ENCODE measurements at places on chromosomes 7 and 10. TPM values are rescaled to one million over a fixed set of nuclear protein-coding genes. Genes with fewer than 3 reads are reported as not detected.

The SPDYE2 gene
- not detected for total RNA-seq

The UNC5B gene
- total RNA-seq: 1.7 TPM

The TRPV5 gene
- not detected for total RNA-seq

The AZGP1 gene
- not detected for total RNA-seq

The COMMD3 gene
- 73.0 TPM for total RNA-seq

The CTAGE4 gene
- total RNA-seq: not detected

The ZP3 gene
- total RNA-seq: 17.6 TPM

The TFR2 gene
- total RNA-seq: 2.1 TPM

The PDE1C gene
- 3.3 TPM for total RNA-seq

The PDSS1 gene
- total RNA-seq: 14.6 TPM

The NPC1L1 gene
- 0.06 TPM for total RNA-seq

The PDE6C gene
- total RNA-seq: not detected

The OR6V1 gene
- not detected for total RNA-seq

The FOXI2 gene
- not detected for total RNA-seq

The GATAD1 gene
- total RNA-seq: 13.6 TPM

The CPN1 gene
- 0.28 TPM for total RNA-seq

The LFNG gene
- 17.2 TPM for total RNA-seq

The CROT gene
- total RNA-seq: 6.4 TPM

The GPR37 gene
- total RNA-seq: 0.45 TPM

The NUTM2E gene
- total RNA-seq: 0.40 TPM

The TLX1 gene
- not detected for total RNA-seq

The ADCYAP1R1 gene
- total RNA-seq: not detected

The ZPBP gene
- total RNA-seq: not detected

The PNLIPRP1 gene
- total RNA-seq: not detected

The CHN2 gene
- total RNA-seq: not detected

The LBX1 gene
- total RNA-seq: not detected

The C10orf90 gene
- 2.7 TPM for total RNA-seq

The CALML3 gene
- not detected for total RNA-seq

The CTTNBP2 gene
- total RNA-seq: 0.61 TPM

The C10orf105 gene
- not detected for total RNA-seq

The NANOS1 gene
- 2.8 TPM for total RNA-seq

The CLCN1 gene
- total RNA-seq: not detected

The IL2RA gene
- total RNA-seq: not detected

The SORBS1 gene
- total RNA-seq: 0.63 TPM

The NODAL gene
- total RNA-seq: not detected

The EEPD1 gene
- total RNA-seq: 49.8 TPM

The SPDYE16 gene
- total RNA-seq: not detected

The ENKUR gene
- 0.27 TPM for total RNA-seq

The RBP4 gene
- total RNA-seq: 5.1 TPM

The HOXA1 gene
- 3.8 TPM for total RNA-seq
